ENCODE measurements at places on chromosomes 7 and 10.

DNA sequence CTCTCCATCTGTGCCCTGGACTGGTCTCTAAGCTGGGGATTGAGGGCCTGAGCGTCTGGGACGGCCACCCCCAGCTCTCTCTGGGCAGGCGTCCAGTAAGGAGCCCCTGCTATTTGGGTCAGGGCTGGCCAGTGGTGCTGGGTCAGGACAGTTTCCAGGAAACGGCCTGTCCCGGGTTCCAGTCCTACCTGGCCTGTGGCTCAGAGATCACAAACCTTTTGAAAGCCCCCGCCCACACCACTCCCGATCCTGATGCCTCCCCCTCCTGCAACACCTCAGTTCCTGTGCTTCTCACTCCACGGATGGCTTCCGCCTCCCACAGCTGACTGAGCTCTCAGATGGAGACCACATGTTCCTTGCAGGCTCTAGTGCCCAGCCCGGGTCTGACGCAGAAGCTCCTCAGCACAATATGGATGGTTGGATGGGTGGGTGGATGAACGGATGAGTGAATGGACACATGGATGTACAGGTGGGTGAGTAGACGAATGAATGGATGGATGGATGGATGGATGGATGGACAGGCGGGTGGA lies 91.7 kb upstream of the PDGFA start:
- DNase-seq, result no peak

DNA sequence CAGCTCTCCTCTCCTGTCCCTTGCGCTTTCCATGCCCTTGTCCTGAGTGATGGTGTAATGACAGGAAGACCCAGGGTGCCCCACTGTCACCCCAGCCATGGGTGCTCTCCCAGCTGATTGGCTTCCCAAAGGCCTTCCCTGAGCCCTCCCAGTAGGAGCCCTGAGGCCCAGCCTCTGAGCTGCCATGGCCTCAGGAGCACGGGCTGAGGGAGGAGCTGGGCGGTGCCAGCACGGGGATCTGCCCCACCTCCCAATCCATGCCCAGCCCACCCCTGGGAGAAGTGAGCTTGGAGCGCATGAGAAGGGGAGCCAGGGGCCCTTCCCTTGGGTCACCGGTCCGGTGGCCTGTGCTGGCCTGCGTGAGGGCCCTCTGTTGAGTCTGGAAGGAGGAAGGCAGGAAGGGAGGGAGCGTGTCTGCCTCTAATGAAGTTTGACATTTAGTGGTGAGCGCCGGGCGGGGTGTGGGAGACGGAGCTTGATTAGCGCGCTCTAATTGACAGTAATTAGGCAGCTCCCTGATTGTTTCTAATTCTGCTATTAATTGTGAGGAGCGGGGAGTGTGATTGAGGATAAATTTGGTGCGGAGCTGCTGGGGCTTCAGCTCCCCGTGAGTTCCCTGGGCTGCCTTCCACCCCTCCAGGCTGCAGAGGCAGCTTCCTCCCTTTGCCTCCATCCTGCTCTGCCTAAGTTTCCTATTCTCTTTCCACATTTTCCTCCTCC lies 28.3 kb downstream of the GBX1 start:
- DNase-seq, result no peak

- DNase-seq, result no peak
These were observed 183.4 kb downstream of the DYNC1I1 start for GRCh38 chr7:95955748-95956147.

DNA sequence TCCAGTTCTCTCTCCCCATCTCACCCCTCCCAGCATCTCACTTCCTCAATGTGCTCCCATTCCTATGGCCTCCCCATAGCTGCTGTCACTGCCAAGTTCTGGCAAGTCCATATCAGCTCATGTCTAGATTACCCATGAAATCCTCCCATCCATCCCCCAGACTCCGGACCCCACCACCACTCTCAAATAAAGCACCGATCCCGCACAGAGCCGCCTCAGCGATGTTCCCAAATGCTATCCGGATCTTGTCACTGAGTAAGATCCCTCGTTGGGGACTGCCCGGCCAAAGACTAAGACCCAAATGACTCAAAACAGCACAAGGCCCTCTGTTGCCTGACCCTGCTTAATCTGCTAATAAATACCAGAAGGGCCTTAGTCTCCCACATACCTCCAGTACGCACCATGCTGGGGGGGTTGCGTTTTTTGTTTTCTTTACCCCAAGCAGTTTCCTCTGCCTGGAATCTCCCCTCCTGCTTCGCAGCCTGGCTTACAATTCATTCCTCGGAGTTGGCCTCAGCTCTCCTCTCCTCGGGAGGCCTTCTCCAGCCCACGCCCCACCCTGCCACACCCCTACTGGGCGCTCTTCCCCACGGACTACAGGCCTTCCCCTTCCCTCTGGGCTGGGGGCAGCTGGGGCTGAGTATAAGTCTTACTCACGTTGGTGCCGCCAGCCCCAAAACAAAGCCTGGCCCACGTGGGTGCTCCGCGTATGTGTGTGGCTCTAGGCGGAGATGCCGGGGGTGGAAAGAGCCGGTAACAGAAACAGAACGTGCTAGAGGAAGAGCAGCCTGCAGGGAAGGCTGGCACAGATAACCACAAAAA lies 1.8 kb upstream of the DUSP5 start:
- no peak for DNase-seq

- no peak for DNase-seq
These were observed 43.5 kb downstream of the PRKG1 start for GRCh38 chr10:51117794-51118193.

DNA sequence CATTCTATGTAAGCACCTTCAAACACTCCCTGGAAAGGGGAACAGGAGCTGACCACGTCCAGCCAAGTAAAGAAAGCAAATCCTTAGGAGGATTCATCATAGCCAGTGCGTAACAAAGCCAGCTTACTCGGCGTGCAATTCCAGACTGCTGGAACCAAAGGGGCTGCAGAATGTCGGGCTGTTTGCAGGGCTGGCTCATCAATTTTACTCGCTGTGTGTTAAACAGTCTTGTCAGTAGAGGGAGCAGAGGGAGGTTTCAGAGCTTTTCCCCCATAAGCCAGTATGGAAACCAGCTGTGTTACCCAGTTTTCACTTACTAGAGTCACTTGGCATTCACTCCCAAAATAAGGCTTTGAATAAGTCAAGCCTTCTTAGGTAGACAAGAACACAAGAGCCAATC lies 127.1 kb downstream of the KMT2E start:
- peak; percentile 46 for DNase-seq

- DNase-seq, result no peak
These were observed 30.5 kb downstream of the ABCB1 start for GRCh38 chr7:87570178-87570577.

DNA sequence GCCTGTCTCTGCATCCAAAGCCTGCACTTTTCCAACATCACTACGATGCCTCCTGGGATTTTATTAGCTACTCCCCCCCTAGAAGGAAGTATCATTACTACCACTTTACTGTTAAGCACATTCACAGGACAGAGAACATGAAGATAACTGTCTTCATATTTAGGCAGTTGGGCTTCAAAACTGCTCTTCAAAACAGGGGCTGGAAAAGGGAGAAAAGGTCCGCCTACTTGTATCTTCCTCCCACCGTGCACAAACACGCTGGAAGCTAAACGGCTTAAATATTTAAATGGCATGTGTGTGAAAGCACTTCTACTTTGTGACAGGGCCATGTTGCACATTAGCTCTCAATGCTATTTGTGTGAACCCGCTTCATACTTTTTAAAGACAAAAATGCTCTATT lies 999 bp downstream of the ITIH5 start:
- DNase-seq, result no peak

- DNase-seq, result no peak
These were observed 577.1 kb downstream of the PARD3 start for GRCh38 chr10:34237898-34238455.

- no peak for DNase-seq
These were observed 674 bp upstream of the OSBPL3 start for GRCh38 chr7:24980534-24981170.

GRCh38 chr7:15403751-15404150 lies 158.1 kb downstream of the AGMO start:
- no peak for DNase-seq

- no peak for DNase-seq
These were observed 423 bp downstream of the BAZ1B start for GRCh38 chr7:73521636-73522104.

DNA sequence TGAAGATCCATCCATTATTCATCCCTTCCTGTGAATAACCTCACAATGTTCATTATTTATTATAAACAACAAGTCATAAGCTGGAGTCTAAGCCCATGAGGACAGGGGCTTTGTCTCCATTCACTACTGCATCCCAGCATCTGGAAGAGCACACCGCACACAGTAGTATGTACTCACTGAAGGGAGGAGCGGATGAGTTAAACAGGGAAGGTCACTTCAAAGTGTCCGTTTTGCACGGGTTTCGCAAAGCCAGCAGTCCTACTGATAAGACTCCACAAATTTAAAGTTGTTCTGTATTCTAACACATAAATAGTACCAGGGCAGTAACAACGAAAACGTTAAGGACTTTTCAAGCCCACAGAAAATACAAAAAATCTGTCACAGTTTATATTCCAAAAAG lies 167.9 kb downstream of the PARD3 start:
- no peak for DNase-seq

DNA sequence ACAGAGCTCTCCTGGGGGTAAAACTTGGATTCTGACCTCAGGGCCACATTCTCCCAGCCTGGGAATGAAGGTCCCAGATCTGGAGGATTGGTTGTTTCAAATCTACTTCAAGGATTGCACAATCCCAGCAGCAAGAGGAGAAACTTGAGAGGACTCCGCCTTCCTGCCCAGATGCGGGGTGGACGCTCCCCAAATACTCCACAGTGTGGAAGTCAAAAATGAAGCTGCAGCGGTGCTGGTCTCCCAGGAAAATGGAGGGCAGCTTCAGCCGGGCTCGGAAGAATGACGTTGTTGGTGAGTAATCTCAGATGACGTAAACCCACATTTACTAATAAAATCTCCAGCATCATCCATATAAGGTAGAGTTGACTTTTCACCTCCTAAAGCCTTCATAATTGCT lies 31.5 kb upstream of the PPP2R2D start:
- DNase-seq, result no peak

- DNase-seq, result no peak
These were observed 27.5 kb downstream of the NOD1 start for GRCh38 chr7:30450983-30451497.

DNA sequence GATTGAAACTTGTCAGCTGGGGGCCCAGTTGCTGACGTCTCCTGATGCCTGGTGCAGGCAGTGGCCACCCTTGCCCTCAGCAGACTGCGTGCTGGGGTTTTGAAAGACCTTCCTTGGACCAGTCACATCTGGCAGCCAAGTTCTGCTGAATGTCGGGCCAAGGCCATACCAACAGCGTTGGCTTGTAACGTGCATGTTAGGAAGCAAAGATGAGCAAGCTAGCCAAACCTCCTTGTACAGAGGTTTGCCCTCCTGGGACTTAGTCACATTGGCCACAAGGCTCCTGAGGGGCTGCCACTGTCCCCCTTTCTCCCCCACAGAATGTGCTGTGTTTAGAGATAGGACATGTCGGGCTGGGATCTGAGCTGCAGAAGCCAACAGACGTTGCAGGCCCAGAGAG lies 49.0 kb downstream of the ADCY1 start:
- no peak for DNase-seq

DNA sequence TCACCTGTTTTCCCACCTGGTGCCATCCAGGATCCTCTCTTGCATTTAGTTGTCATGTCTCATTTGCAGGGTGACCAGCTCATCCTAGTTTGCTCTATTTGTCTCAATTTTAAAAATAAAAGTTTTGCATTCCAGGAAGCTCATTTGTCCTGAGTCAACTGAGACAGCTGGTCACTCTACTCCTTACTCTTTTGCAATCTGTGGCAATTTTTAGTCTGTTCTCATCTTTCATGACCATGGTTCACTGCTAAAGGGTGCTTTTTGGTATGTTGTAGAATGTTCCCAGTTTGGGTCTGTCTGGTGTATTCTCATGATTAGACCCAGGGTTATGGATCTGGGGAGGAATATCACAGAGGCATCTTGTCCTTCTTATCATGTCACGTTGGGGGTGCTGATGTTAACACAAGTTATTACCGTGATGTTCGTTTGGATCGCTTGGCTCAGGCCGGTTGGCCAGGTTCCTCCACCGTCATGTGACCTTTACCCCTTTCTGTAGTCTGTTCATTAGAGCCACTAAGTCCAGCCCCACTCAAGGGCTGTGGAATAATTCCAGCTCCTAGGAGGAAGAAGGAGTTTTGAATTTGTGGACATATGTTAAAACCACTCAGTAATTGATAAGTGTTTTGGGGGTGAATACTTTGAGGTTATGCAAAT lies 103.3 kb upstream of the IGFBP3 start:
- no peak for DNase-seq

DNA sequence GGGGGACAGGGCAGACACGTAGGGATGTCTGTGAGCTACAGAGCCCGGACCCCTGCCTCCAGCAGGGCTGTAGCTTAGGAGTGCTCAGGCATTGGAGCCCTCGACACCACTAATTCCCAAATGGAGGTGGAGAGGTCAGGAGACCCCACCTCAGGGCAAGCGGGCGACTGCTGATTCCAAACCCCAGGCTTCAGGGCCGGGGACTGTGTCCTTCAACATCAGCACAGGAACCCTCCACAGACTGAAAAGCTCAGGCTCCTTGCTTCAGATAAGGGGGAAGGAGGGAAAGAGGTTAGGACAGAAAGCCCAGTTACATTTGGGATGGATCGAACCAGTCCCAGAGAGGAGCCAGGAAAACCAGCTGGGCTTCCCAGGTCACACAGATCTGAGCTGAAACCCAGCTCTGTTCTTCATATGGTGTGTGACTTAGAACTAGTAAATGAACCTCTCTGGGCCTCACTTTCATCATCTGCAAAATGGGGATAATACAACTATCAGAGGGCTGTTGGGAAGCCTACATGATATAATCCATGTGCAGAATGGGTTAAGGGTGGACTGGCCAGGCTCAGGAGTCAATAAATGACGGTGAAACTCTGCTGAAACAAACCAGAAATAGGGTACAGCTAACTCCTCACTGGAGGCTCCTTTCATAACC lies 16.7 kb downstream of the POLL start:
- no peak for DNase-seq

DNA sequence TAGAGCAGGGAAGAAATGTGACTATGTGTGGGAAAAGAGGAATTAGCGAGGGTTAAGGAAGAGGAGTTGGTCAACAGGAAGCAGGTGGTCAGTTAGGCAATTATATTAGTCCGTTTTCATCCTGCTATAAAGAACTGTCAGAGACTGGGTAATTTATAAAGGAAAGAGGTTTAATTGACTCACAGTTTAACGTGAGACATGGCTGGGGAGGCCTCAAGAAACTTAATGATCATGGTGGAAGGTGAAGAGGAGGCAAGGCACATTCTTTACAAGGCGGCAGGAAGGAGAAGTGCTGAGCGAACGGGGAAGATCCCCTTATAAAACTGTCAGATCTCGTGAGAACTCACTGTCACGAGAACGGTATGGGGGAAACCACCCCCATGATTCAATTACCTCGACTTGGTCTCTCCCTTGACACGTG lies 35.0 kb downstream of the RAMP3 start:
- DNase-seq, result no peak

GRCh38 chr10:30820261-30820991 lies 190.9 kb upstream of the LYZL2 start:
- no peak for DNase-seq
